ENCODE measurements at places on chromosomes 3 and 15.
A peak's percentile ranks its signal among the peaks of the same experiment; 100 is the strongest.

- DNase-seq = no peak
Observed at GRCh38 chr3:147360646-147361453, 45.5 kb downstream of the ZIC4 start.

DNA sequence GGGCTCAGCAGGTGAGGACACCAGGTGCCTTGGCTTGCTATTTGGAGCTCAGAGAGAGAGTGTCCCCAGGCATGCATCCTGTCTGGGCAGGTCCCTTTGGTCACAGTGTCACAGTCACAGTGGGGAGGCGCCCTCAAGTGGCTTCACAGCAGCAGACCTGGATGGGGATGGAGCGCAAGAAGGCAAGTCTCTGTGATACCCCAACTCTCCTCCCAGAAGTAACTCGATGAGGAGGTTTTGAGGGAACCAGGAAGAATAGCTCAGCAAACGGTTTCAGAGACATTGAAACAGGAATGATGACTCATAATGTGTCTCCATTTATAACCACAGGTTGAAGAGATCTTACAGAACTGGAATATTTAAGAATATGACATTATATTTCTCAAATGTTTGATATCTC is 66.5 kb upstream of the SH3GL3 start:
- DNase-seq = no peak

DNA sequence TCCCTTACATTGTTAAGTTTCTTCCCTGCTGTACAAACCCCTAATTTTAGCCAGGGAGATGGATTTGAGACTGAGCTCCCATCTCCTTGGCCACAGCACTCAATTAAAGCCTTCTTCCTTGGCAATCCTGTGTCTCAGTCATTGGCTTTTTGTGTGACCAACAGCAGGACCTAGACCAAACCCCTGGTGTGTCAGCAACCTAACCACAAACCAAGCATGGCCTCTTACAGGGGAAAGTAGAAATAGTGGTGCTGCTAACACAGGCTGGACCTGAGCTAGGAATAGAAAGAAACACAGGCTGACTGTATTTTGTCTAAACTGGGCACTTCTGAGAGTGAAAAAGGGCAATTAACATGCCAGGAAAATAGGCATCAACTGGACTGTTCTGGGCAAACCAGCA is 37.9 kb downstream of the PPCDC start:
- DNase-seq = peak; percentile 18

- DNase-seq = peak; percentile 13
Observed at GRCh38 chr3:189363590-189364255, 192.0 kb downstream of the TPRG1 start.

DNA sequence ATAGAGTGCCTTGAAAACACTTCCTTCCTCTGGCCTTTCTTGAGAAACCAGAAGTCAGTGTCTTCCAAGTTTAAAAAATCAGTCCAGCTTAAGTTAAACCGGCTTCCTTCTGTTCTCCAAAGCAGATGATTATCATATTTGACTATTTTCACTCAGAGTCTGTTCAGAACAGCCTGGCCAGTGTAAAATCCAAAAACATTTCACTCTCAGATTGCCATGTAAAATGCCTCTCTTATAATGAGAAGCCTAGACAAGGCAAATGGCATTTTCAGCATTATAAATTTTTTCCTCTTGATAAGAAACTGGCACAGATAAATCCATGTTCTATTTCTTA is 193.5 kb downstream of the TNIK start:
- DNase-seq = no peak

GRCh38 chr15:29331071-29331470 is 61.4 kb upstream of the NSMCE3 start:
- DNase-seq = no peak

- DNase-seq = no peak
Observed at GRCh38 chr15:49984436-49984835, 134.6 kb downstream of the ATP8B4 start.

DNA sequence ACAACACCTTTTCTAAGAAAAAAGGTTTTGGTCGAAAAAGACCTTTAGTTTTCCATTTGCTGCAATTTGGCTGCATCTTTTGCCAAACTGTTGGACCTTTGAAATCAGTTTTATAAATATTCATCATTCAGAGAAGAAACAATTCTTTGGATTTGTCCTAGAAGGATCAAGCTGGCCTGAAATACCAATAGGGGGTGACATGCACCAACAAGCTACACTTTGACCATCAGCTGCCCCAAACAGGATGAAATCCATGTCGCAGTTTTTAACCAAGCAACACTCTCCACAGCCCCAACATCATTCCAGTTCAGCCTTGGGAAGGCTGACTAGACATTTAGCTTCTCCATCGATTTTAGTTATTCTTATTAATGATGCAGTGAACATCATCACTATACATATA is 9.8 kb downstream of the RPL15 start:
- DNase-seq = no peak

DNA sequence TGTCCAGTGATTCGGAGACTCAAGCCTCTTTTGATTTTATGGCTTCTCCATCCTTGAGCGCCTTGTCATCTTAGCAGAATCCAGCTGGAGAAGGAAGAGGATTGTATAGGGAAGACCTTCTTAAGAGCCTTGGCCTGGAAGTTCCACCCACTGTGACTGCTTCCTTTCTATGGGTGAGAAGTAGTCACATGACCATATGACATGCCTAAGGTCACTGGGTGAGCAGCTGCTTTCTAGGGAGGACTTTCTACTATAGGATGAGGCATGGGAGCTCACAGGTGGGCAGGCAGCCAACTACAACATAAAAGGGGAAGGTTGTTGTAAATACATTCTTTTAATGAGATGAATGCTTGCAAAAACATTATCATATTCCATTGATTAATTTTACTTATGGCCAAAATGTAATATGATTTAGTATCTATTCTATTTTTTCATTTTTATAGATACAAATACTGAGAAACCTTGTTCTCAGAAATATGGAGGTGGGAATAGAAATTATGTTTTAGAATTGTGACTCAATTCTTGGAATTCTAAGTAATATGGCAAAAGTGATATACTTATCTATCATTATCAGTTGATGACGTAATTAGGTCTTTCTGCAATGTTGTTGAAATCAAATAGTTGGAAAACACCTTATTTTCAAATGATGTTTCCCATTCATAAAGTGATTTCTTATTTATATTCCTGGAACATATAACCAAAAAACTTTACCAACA is 53.6 kb upstream of the MINAR1 start:
- DNase-seq = no peak

GRCh38 chr3:111823341-111823855 is 35.7 kb upstream of the PHLDB2 start:
- DNase-seq = no peak

GRCh38 chr15:70153921-70154717 is 56.4 kb upstream of the TLE3 start:
- no peak for DNase-seq

- DNase-seq = no peak
Observed at GRCh38 chr3:11898611-11899325, 52.1 kb upstream of the TAMM41 start.

DNA sequence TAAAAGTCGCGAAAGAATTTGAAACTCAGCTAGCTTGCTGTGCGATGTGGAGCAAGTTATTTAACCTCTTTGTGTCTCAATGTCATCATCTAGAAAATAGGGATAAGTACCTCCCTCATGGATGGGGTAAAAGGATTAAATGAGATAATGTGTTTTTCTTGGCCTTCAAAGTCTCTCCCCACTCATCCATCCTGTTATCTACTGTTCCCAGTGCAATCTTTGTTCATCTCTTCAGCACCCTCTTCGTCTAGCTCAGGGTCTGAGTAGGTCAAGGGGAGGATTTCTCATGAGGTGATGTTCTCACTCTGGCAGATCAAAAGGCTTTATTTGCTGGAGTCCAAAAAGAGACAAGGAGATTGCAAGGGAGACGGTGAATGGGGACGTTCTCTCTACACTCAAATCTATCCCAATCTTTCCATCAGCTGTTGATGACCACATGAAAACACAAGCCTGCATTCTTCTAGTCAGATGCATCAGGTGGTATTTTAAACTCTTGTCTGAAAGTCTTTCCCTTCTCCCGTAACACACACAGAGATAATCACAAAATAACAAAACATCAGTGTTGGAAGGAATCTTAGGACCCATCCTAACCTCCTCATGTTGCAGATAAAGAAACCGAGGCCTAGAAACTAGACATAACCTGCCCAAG is 1.3 kb downstream of the MESD start:
- DNase-seq = no peak

DNA sequence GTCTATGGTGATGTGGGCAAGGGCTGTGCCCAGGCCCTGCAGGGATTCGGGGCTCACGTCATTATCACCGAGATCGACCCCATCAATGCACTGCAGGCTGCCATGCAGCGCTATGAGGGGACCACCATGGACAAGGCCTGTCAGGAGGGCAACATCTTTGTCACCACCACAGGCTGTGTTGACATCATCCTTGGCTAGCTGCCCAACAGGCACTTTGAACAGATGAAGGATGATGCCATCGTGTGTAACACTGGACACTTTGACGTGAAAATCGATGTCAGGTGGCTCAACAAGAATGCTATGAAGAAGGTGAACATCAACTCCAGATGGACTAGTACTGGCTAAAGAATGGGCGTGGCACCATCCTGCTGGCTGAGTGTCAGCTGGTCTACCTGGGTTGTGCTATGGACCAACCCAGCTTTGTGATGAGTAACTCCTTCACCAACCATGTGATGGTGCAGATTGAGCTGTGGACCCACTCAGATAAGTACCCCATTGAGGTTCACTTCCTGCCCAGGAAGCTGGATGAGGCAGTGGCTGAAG is 6.1 kb upstream of the USP8 start:
- no peak for DNase-seq

DNA sequence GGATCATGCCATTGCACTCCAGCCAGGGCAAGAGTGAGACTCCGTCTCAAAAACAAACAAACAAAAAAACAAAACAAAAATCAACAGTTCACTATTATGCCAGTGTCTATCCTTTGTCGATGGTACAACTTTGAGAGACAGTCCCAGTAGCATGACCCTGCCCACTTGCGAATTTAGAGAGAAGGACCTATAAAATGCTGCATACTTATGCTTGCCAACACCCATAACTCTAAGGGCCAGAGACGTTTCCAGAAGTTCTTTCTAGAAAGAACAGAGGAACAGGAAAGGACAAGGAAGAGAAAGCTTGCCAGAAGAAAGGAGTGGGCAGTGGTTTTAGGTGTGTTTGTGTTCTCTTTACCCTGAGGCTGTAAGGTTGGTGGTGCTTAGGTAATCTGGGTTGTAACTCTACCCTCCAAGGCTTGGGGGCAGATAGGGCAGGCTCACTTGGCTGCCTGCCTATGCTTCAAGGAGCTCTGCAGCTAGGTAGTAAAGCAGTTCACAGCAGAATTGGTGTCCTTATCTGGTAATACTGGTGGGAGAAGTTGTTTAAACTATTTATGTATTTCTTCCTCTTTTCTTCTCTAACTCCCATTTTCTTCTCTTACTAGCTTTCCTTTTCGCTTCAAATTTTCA is 50.6 kb upstream of the SPPL2A start:
- DNase-seq = no peak

DNA sequence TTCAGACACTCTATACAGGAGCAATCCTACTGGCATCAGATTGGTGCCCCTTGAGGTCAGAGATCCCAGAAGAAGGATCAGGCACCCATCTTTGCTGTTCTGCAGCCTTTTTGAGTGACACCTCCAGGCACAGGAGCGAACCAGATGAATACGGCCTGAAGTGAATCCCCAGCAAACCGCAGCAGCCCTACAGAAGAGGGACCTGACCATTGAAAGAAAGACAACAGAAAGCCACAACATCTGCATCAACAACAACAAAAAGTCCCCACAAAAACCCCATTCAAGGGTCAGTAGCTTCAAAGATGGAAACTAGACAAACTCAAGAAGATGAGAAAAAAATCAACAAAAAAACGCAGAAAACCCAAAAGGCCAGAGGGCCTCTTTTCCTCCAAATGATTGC is 130.4 kb downstream of the PPM1L start:
- no peak for DNase-seq

DNA sequence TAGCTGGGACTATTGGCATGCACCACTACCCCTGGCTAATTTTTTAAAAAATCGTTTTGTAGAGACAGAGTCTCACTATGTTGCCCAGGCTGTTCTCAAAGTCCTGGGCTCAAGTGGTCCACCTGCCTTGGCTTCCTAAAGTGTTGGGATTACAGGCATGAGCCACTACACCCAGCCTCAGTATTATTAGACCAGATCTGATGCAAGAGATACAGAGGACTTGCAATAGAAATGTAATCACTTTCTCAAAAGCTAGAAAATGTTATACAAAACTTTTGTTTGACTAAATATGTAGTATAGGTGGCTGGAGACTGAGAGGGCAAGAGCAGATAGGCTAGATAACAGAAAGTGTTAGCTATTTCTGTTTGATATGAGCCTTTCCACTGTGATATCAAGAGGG is 531.9 kb downstream of the SOX2 start:
- DNase-seq = no peak

- no peak for DNase-seq
Observed at GRCh38 chr3:114847564-114847963, 299.5 kb downstream of the ZBTB20 start.

- no peak for DNase-seq
Observed at GRCh38 chr3:123067689-123068600, 1.1 kb downstream of the PDIA5 start.

GRCh38 chr15:69557020-69557706 is 104.5 kb downstream of the RPLP1 start:
- peak; percentile 88 for DNase-seq

- no peak for DNase-seq
Observed at GRCh38 chr15:23762026-23762425, 74.9 kb upstream of the NDN start.

DNA sequence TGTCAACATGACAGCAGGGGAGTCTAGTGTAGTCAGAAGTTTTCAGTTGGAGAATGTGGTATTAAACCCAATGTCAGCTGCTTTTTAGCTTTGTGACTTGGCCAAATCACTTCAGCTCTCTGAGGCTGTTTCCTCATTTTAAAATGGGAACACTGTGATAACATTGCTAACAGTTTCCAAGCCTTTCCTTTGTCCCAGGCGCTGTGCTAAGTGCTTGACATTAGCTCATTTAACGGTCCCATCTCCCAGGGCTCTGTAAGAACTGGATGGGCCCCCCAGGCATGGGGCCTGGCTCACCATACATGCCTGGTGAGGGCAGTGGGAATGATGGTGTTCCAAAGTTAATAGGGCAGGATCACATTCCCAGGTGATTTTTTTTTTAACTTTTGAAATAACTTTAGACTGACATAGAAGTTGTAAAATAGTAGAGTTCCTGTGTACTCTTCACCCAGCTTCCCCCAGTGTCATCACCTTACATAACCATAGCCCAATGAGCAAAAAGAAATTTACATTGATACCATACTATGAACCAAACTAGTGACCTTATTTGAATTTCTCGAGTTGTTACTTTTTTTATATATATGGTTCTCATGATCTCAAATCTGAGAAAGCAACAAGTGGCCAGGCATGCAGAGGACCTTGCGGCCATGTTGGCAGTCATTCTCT is 7.7 kb downstream of the RASL12 start:
- DNase-seq = no peak

DNA sequence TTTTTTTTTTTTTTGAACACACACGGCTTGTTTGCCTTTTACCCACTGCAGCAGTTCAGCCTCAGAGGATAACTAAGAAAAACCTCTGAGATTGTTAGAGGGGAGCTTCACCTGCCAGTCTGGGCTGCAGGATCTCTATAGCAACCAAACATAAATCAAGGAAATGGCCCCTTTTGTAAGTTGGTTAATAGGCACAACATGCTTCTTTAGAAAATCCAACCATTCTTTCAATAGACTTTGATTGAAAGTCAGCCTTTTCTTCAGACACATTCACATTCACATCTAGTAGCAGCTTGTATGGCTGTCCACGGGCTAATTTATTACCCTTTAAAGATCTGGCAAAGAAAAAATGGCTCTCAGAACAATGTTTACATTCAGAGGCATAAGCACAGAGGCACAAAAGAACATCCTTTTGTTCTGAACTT is 136.6 kb upstream of the RARB start:
- DNase-seq = no peak

- no peak for DNase-seq
Observed at GRCh38 chr3:18469775-18470174, 44.6 kb upstream of the SATB1 start.

All from GM04504 (cell line).